ENCODE measurements at places on chromosomes 4 and X.
A peak's percentile ranks its signal among the peaks of the same experiment; 100 is the strongest.

GRCh38 chrX:150926791-150927190, 28.3 kb upstream of the CD99L2 start:
- no peak for DNase-seq

DNA sequence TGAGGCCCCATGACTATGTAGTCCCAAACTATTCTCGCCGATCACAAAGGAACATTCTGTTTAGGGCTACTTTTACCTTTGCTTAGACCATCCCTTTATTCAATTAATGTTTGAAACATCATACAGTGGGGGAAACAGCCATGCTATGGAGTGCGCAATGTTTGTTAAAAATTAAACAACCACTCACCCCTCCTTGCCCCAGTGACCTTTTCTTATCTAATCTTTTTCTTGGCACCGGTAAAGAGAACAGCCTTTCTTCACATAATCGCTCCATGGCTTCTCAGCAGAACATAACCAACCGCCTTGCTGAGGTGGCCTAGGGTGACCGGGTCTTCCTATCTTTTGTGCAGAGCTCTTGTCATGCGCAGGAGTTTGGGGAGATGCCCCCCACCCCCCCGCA, 152.6 kb downstream of the VCX3A start:
- DNase-seq = no peak

DNA sequence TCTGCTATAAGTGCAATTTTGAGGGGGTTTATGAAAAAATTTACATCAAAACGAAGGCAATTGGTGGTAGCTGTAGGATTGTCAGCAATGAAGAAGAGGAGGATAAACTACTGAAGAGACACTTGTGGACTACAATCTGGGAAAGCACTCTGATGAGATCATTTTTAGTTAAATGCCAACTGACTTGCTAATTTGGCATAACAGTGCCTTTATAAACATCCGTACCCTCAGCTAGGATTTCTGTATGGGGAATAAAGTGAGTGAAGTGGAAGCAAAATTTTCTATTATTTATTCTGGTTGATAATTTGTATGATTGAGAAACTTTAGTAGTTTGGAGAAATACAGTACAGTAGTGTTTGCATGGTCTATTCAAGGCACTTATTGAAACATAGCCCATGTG, 11.2 kb upstream of the GNRHR start:
- DNase-seq = no peak

DNA sequence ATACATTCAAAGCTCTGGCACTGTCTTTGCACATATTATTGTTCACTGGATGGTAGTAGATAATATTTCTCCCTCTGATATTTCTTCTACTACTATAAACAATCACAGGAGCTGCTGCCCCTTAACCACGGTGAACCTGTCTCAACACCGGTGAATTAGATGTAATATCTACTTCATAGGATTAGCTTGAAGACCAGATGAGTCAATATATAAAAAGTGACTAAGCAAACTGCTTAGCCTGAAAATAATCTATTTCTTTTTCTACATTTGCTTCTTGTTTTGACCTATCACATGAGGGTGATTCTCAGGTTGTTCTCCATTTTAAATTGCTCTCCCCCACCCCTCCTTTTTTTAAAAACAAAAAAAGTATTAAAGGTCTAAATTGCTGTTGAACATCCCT, 645.5 kb downstream of the ANKRD50 start:
- DNase-seq = no peak

GRCh38 chrX:13759152-13759718, 24.7 kb downstream of the OFD1 start:
- DNase-seq = no peak

DNA sequence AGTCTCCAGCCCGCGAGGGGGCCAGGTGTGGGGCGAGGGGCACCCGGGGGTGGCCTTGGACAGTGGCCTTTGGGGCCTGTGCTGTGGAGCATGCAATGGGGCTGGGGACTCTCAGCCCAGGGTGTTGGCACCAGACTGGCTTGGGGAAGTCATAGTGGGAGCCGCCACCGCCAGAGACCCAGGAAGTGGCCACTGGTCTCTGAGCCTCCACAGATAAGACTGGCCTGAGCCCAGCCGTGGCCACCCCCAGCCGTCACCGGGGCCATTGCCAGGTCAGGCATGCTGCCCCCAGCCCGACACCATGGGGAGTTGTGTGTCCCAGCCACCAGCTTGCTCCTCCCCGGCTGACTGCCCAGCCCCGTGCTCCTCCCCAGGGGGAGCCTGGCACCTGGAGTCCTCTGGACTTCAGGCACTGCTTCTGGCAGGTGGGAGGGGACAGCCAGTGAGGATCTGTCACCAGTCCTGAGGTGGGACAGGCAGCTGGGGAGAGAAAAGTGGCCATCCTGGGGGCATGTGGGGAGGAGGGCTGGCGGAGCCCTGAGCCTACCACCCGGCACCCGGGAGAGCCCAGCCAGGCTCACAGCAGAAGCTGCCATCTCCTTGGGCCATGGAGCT, 32.5 kb downstream of the TACC3 start:
- DNase-seq = no peak

GRCh38 chrX:154037754-154038153, 18.1 kb upstream of the IRAK1 start:
- no peak for DNase-seq

- DNase-seq = no peak
Observed at GRCh38 chr4:4455210-4455865, 68.4 kb downstream of the NSG1 start.

DNA sequence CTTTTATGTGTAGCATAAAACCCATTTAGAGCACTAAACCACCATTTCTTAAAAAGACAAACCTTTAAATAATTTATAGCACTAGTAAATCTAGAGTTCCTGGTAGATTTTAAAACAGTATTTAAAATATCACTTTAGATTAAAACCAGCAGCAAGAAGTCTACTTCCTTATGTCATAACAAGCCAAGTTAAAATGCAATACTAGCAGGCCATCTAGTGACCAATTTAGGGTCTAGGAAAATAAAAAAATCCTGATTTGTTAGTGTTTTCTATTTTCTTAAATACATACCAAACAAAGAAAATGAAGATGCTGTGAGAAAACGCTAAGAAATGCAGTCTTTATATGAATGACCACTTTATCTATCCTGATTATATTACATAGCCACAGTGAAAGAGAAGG, 53.9 kb downstream of the PAPSS1 start:
- DNase-seq = no peak

DNA sequence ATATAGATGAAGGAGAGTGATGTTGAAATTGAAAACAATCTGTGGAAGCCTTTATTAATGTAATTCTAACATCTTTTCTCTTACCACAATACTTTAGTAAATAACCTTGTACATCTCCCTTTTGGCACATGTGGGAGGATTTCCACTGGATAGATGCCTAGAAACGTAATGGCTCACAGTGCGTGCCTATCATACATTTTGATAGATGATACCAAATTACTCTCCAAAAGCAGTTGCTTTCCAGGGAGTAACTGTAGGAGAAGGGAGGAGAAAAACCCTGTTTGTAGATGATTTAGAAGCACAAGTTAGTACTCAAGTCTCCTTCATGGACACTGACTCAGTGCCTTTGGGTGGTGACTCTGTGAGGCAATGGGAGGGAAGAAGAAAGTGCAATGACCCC, 476.3 kb downstream of the CCSER1 start:
- DNase-seq = no peak

DNA sequence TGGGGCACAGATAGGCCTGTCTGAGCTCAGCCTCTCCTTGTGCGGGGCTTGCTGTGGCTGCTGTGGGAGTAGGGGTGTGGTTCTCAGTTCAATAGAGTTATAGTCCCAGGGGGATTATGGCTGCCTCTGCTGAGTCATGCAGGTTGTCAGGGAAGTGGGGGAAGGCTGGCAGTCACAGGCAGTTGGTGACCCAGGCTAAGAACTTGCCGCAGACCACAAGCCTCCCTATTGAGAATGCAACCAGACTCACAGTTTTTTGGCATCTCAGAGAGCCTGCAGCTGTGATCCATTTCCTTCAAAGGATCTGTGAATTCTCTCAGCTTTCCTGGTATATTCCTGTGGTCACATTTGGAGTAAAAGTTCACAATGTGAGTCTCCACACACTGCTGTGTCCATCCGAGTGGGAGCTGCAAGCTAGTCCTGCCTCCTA, 364.9 kb downstream of the ZNF674 start:
- DNase-seq = peak; percentile 16

DNA sequence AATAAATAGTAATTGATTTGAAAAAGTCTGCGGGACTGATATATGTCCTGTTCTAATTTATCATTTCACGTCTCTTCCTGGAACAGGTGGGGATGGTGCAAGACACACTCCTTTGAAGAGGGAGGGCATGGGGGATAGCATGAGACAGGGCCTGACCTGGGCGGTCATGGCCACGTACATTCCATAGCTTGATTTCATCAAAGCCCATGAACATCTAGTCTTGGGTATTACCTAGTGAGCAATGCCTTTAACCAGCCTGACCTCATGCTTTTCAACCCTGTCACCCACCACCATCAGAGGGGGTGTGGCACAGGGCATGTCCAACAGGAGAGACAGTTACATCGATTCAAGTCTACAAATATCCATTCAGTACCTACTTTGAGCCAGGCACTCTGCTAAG, 52.3 kb upstream of the HOPX start:
- DNase-seq = no peak

GRCh38 chrX:7252013-7252610, 104.2 kb upstream of the PUDP start:
- DNase-seq = no peak
